ENCODE measurements at places on chromosomes 3 and 15. TPM values are rescaled to one million over a fixed set of nuclear protein-coding genes. Genes with fewer than 3 reads are reported as not detected.

- no peak for DNase-seq
Observed at GRCh38 chr3:64650715-64651114, 37.1 kb downstream of the ADAMTS9 start.

DNA sequence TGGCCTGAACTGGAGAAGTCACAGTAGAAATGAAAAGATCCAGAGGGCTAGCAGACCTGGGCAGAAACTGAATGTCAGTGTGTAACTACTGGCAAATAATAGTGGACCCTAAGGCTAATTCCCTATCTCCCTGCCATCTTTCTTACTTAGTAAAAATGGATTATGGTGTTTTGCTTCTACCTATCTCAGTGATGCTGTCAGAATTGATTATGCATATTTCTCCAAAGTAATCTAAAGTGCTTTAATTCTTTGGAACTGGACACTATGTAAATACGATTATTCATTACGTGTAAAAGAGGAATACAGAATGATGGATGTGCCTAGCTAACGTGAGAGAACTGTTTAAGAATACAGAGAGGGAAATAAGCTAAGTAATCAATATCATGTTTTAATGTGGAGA lies 651.9 kb downstream of the NLGN1 start:
- no peak for DNase-seq

DNA sequence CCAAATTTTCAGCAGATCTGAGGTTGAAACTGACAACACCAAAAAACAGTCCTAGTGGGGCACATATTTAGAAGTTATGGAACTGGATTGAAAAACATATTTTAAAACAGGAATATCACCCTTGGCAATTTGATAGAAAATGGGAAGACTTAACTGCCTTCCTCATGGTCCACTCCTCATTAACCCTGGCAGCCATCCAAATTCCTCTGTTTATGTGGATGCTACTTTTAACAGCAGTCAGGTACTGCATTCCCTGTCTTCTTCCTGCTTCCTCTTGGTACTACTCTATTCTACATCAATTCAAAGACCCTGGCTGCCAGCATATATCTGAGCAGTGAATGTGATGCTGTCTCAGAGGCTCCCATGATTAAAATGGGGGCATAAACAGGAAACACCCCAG lies 54.3 kb downstream of the PDE8A start:
- DNase-seq, result no peak

- DNase-seq, result no peak
Observed at GRCh38 chr3:123352134-123352554, 96.7 kb downstream of the ADCY5 start.

DNA sequence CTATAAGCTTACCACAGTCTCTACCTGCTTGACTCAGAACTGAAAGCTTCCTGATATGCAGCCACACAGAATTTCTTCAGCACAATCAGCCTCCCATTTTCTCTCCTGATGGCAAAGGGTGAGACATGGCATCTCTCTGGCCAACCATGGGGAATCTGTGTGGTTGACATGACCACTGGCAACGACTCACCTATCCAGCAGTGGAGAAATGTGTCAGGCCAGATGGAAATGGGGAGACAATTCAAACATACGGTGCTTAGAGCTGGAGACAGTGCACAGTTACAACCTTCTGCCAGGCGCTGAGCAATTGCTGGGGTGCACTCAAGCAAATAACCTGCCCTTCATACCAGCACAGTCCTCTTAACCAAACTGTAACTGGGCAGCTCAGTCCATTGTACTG lies 3.6 kb downstream of the ZNF385D start:
- DNase-seq, result no peak

- no peak for DNase-seq
Observed at GRCh38 chr3:151346292-151346691, 16.9 kb upstream of the P2RY13 start.

DNA sequence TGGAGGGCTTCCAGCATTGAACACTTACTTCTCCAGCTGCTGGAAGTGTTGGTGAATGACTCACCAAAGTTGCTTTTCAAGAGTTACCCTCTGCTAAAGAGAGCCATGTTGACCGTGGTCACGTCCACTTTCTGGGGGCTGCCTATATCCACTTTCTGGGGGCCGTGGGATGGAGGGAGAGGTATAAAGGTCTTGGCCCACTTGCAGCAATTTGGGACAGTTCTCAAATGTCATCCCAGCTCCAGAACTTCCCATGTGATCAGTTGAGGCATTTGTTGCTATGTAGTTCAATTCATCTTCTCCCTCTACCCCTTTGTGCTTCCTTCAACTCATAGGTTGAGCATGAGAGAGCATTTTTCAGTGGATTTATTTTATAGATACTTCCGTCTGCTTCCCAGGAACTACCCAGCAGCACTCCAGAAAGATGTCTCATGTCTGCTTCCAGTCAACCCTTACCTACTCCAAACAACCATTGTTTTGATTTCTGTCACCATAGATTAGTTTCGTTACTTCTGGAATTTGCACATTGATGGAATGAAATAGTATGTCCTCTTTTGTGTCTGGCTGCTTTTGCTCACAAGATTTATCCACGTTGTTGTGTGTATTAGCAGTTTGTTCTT lies 130.6 kb downstream of the TCF12 start:
- no peak for DNase-seq

- DNase-seq, result no peak
Observed at GRCh38 chr15:85312486-85312885, 67.9 kb upstream of the AKAP13 start.

- no peak for DNase-seq
Observed at GRCh38 chr3:189766416-189766815, 135.2 kb downstream of the TP63 start.

Gene B3GALNT1
- 13.7 TPM for total RNA-seq

Gene CYP1A2
- not detected for total RNA-seq

Gene BTLA
- not detected for total RNA-seq

Gene ASB14
- total RNA-seq, result not detected

Gene SLC24A5
- not detected for total RNA-seq
